Right lobe of liver (tissue), 6 donors: ENCODE measurements at places on chromosomes 16 and 17.

GRCh38 chr17:28717578-28718332 is at the start of gene RAB34:
Gene RAB34 (minus strand): TSS chr17:28717868. CDS start chr17:28717266, 602 bp downstream.
- DNase-seq = no peak

DNA sequence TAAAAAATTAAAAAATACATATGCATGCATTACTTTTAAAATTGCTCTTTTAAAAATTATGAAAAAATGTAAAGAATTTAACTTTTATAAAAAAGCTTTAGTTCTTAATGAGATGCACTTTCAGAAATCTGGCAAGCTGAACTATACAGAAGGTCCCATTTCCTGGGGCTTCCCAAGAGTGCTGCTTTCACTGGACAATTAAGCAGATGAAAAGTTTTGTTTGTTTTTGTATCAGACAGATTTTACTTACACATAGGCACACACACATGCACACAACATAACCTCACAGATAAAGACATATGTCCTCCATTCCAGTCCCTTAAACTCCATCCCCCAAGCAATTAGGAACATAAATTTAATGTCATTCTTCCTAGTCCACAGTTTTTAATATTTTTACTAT is 402.3 kb upstream of the ASIC2 start:
- DNase-seq = no peak

DNA sequence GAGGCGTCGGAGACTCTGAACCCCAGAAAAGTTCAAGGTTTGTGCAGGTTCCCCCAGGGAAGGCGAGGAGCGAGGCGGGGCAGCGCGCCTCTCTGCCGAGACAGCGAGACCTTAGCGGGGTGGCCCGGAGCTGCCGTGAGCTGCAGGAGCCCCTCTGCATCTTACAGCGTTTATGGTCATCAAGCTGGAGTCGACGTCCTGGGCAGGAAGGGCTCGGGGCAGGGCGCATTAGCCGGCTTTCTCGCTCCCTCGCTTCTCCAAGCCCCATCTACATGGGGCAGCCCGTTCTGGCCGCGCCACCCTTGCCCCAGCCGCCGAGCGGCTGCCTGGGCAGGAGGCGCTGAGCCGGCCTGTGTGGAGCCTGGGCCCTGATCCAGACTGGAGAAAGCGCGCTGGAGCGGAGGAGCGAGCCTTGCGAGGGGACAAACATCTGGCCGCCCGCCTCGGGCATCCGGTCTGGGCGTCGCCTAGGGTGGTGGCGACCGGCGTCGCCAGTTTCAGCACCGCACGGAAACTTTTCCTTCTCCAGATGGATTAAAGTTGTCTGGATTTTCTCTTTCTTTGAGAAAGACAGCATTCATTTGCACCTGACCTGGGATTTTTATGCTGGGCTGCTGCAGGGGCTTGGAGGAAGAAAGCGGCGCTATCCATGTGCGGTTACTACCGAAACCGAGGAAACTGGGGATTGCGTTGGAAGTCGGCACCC is 750 bp downstream of the TMEM132E start:
- DNase-seq = peak; percentile 55

DNA sequence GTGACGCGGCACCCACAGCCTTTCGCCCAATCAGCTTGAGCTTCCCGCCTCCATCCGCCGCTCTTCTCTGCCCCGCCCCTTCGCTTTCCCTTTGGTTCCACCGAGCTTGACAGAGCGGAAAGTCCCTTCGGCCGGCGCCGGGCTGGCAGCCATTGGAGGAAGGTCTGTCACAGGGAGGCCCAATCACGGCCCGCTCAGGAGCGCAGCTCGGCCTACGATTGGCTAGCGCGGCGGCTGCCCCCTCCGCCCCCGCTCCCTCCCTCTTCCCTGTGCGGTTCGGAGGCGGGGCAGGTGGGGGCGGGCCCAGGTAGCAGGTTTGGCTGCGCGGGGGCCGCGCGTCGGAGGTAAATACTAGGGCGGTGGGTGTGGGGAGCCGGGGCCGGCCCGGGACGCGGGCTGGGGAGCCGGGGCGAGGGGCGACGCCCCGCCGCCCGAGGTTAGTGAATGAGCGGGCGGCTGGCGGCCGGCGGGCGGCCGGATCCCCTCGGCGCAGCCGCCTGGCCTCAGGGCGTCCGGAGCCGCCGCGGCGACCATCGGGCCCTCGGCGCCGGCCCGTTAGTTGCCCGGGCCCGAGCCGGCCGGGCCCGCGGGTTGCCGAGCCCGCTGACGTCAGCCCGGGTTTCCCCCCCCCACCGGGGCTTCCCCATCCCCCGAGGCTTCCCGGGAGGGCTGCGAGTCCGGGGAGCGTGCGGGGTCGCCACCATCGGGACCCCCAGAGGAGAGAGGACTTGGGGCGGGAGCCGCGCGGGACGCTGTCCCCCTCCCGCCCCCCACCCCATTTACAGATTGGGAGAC is at the start of gene CYLD:
Gene CYLD (plus strand): TSS at position 306 of the 795 bp plus-strand sequence. CDS start 7,613 bp downstream, outside the sequence.
- peak; percentile 100 for DNase-seq

DNA sequence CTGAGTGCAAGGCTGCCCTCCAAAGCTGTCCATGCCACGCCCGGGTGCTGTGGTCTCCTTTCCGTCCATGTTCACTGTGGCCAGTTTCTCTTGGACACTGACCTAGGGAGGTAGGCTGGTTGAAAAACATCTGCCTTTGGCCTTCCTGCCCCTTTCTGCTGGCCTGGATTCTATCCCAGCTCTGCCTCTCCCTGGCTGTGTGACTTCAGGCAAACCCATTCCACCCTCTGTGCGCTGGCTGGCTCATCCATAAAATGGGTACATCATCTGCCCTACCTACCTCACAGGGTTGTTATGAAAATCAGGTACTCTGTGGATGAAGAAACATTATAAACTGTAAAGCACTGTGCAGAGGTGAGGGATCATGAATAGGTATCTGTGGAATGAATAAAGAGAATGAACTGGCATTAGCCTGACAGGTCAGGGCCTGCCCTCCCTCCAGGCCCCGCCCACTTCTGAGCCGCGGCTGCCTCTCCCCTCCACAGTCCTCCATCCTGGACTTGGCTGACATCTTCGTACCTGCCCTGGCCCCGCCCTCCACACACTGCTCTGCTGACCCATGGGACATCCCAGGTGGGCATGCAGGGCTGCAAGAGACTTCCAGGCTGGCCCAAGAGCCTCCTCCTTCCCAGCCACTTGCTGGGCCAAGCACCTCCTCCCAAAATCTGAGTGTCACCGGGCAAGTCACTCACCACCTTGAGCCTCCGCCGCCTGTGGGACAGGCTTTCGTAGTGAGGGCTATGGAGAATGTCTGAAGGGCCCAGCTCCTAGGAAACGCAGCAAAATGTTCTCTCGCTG is 7.0 kb upstream of the SPATA20 start:
- DNase-seq = no peak

DNA sequence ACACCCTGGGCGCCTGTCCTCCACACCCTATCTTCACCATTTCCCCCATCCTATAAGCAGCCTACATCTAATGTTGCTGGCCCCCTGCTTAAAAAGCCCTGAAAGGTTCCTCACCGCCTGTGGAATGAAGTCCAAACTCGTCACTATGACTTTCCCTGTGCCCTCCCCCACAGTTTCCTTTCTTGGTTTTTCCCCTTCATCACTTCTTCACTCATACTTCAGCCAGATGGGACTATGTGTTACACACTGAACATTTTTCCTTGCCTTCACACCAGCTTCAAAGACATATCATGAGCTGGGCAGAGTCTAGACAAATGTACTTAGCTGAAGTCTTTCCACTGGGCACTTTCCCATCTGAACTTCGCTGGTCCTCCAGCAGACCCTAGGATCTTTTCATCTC is 1.5 kb upstream of the MARCHF10 start:
- DNase-seq = no peak

- no peak for DNase-seq
These were observed 10.1 kb downstream of the CA10 start for GRCh38 chr17:52148288-52148968.

- DNase-seq = no peak
These were observed 10.3 kb downstream of the KRABD2 start for GRCh38 chr17:8366231-8366630.

DNA sequence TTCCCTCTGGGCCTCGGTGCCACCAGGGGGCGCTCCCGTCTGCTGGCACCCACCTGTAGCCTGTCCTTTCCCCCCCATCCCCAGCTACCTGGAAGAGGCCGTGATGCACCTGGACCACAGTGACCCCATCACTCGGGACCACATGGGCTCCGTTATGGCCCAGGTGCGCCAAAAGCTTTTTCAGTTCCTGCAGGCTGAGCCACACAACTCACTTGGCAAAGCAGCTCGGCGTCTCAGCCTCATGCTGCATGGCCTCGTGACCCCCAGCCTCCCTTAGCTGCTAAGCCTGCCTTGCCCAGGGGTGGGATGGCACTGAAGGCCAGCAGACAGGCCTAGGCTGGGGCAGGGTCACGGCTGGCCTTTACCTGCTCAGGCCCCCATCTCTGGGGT is 818 bp upstream of the NRN1L start:
- DNase-seq = peak; percentile 70
